ENCODE measurements at places on chromosomes 11 and 22.

DNA sequence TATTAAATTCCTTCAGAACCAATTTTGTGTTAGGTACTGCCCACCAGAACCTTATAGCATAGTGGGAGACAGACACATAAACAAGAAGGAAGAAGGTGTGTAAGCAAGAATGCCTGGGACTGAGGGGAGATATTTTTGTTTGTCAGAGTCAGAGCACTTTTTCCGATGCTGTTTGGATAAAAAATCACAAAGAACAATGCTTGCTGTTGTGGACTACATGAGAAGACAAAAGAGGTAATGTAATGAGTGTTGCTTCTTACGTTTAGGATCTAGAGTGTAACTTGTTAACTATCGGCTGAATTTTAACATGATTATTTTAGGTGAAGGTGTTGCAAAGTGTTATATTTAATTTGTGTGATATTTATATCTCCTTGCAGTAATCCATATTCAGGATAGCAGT is 84.9 kb downstream of the ATM start:
- DNase-seq = no peak

- DNase-seq = no peak
These were observed 81.6 kb downstream of the LRRC4C start for GRCh38 chr11:41377709-41378394.

- DNase-seq = no peak
These were observed 181.2 kb downstream of the CSNK2A3 start for GRCh38 chr11:11171854-11172253.

- DNase-seq = no peak
These were observed 3.1 kb downstream of the FAM118A start for GRCh38 chr22:45312856-45313255.

DNA sequence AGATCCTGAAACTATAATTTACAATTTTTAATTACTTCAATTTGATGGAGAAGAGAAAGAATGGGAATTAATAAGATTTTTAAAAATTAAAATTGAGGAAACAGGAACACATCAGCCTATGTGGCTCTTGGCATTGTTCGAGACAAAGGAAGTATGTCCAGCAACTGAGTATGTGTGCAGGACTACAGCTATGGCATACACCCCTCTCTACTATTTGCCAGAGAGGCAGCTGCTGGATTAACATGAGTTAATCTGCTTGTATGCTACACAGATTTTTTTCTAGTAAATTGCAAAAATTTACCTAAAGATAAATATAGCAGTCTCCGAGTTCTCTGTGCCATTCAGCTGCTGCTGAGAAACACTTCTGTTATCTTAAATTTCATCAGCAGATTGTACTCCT is 70.6 kb downstream of the PHF21A start:
- DNase-seq = no peak

- DNase-seq = no peak
These were observed 7.2 kb upstream of the CHST1 start for GRCh38 chr11:45672593-45672992.

DNA sequence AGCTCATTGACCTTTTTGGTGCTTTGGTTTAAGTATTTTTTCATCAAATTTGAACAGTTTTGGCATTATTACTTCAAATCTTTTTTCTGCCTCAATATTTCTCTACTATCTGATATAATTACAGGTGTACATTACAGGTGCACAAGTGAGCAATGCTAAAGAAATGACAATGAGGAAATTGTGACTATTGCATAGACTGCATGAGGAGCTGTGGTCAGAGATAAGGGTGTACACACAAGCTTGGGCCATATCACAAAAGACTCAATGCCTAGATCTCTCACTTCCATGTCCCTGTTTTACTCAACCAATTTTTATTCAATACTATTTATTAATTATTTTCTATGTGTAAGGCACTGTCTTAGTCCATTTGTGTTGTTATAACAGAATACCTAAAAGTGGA is 251.0 kb upstream of the UBASH3B start:
- no peak for DNase-seq

DNA sequence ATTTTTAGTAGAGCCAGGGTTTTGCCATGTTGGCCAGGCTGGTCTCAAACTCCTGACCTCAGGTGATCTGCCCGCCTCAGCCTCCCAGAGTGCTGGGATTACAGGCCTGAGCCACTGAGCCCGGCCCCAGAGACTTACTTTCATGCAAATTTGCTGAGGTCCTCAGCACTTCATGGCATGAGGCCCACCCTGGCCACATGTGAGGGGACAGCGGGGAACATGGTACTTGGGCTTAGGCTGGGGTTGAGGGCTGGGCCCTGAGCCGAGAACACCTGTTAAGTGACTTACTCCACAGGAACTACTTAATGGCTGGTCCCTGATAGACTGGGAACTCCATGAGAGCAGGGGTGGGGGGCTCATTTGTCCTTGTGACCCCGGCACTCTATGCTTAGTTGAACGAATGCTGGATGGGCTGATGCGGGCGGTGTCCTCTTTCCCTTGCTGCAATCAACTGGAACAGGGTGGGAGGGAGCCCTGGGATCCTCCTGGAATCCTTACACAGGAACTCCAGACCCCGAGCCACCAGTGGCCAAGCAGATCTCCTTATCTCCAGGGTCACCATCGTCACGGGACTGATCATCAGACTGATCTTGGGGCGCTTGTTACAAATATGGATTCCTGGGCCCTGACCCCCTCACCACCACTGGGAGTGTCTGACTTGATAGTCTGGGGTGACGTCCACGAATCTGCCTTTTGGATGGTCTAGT is 1.0 kb downstream of the VSIG10L2 start:
- DNase-seq = no peak

- no peak for DNase-seq
These were observed 126.4 kb upstream of the E2F8 start for GRCh38 chr11:19366992-19367709.

- no peak for DNase-seq
These were observed at the start of gene MS4A10 for GRCh38 chr11:60785136-60785535. Gene MS4A10 (plus strand): TSS chr11:60785333. CDS start chr11:60790336, 5,003 bp downstream.

DNA sequence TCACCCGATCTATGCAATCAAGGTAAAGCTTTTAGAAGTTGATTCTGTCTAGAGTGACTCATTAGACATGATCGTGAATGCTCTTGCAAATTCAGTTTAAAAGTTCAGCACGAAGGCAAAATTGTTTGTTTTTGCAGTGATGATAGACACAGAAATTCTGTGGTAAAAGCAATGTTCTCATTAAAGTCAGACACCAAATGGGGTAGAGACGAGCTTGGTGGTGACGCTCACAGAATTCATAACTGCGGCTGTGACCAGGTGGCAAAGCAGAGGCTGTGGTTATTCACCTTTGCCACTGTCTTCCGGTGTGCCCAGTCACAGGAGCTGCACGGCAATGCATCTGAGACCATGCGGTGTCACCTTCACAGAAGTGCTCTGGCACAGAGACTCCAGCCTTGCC is 83.4 kb downstream of the WNT7B start:
- DNase-seq = no peak

DNA sequence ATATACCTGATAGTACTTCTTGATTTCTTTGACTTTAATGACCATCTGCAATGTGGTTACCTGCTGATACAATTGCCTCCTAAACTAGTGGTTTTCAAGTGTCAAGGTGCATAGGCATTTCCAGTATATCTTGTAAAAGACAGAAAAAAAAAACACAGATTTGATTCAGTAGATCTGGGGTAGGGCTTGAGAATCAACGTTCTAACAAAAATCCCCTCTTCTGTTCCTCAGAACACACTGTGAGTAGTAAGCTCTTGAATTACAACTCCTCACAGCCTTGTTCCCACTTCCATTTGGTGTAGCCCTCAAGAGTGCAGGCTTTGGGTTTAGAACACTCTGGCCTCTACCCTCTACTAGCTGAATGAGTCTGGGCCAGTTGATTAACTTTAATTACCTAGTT is 78.0 kb upstream of the CTSC start:
- no peak for DNase-seq

DNA sequence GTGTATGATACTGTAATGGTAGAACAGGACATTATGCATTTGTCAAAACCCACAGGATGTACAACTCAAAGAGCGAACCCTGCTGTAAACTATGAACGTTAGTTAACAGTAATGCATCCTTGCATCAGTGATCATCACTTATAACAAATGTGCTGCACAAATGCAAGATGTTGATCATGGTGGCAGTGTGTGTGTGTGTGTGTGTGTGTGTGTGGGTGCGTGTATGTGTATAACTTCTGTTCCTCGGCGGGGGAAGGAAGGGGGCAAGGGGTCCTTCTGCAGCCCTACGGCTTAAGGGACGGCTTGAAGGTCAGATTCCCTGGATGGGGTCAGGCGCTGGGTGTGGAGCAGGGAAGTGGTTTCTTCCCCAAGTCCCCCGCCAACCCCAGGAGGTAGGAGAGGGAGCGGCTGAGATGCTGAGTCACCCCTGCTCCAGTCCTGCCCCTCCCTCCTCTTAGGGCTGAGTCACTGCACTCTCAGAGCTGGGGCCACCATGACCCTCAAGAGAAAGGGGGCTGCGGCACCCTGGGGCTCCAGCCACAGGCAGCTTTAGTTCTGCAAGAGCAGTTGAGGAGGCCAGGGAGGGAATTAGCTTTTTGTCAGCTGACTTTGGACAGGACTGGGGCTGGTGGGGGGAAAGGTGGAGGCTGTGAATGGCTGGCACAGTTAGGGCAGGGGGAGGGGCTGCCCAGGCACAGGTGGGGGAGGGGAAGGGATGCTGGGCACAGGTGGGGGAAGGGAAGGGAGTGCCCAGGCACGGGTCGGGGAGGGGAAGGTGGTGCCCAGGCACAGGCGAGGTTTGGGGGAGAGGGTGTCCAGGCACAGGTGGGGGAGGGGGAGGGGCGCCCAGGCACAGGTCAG is 8.8 kb upstream of the CTSD start:
- DNase-seq = no peak

- no peak for DNase-seq
These were observed 4.9 kb downstream of the APOL3 start for GRCh38 chr22:36155702-36156101.

- DNase-seq = no peak
These were observed 5.1 kb downstream of the POU2AF3 start for GRCh38 chr11:111303461-111303860.

DNA sequence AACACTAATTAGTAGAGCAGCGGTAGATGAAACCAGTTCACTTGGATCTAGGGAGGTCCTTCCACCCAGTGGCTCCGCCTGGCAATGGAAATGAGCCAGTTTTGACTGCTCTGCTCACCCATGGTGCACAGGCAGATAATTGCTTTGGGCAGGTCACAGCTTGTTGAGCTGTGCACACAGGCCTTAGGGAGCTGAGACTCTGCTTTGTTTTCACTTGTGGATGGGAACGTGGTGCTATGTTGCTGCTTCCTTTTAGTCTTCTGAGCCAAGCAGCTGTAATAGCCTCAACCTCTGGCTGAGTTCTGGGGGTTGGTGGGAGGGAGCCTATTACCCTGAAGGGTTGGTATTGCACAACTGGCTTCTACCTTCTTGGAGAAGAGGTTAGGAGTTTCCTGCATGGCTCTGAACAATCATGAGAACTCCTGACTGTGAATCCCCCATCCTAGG is 262.3 kb upstream of the MTNR1B start:
- DNase-seq = no peak

GRCh38 chr11:77091146-77091940 is 11.3 kb upstream of the OMP start:
- DNase-seq = peak; percentile 86

GRCh38 chr11:118012083-118012669 is 26.0 kb downstream of the IL10RA start:
- peak; percentile 33 for DNase-seq

DNA sequence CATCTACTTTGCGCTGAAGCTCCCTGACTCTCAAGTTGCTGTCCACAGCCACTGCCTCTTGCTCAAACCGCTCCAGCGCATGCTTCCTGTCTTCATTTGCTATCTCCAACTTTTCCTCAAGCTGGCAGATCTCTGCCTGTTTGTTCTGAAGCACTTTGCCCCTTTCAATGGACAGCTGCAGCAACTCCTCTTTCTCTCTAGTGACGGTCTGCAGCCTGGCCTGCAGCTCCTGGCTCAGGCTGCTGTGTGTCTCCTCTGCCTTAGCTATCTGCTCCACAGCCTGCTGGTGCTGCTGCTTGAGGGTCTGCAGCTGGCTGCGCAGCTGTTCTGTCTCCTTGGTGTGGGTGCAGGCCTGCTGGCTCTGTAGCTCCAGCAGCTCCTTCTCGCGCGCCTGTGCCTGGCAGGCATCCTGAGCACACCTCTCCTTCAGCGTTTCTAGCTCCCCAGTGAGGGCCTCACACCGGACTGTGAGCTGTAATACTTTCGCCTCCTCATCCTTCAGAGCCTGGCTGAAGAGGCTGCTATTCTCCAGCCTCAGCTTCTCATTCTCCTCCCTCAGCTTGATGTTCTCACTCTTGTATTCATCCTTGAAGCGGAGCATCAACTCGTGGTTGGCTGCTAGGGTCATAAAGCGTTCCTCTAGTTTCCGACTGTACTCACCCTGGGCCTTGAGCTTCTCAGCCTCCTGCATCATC is 723 bp downstream of the CCDC89 start:
- no peak for DNase-seq

DNA sequence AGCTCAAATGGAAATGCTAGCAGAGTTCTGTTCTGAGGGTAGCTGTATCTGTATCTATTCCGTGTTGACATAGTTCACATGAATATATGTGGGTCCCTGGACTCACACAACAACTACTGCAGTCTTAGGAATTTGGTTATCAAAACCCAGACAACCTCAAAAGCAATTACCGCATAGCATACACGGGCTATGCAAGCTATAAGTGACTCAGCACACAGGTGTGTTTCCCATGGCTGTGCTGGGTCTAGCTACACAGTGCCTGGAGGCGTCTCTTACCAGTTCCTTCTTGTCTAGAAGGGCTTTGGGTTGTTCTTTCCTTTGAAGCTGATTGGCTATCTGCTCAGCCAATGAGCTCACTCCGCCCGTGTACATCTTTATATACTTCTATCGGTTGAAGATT is 98.2 kb upstream of the BID start:
- DNase-seq = no peak

DNA sequence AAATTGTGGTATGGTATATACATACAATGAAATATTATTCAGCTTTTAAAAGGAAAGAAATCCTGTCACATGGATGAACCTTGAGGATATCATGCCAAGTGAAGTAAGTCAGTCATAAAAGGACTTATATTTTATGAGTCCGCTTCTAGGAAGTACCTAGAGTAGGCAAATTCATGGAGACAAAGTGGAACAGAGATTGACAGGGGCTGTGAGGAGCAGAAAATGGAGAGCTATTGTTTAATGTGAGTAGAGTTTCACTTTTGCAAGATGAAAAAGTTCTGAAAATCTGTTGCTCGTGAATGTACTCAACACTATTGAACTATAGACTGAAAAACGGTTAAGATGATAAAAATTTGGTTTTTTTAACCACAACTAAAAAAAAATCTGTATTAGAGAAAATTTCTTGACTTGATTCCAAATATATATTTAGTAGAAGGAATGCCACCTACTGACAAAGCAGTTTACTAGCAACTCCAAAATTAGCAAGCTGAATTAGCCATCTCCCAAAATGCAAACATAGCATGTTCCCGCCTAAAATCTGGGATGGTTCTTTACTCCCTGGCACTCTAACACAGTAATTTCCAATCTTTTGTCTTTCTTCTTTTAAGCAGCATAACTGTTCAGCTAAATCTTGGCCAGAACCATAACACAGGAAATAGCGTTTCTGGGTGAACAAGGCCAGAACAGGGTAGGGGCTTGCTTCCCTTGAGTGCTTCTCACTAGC is 1.5 kb downstream of the UFD1 start:
- DNase-seq = no peak

GRCh38 chr22:19290400-19291217 is 910 bp downstream of the CLTCL1 start:
- no peak for DNase-seq

GRCh38 chr22:35523167-35523947 is 17.3 kb upstream of the RASD2 start:
- no peak for DNase-seq

- no peak for DNase-seq
These were observed 2.2 kb downstream of the MAFF start for GRCh38 chr22:38203855-38204514.

- DNase-seq = no peak
These were observed 26.6 kb downstream of the ATG16L2 start for GRCh38 chr11:72840780-72841179.

- no peak for DNase-seq
These were observed 192.4 kb upstream of the NTM start for GRCh38 chr11:131178020-131178419.

Data from germinal center (tissue), 1 donor.